ENCODE measurements at places on chromosomes 11 and 22. TPM values are rescaled to one million over a fixed set of nuclear protein-coding genes. Genes with fewer than 3 reads are reported as not detected.

SAA2 gene
- total RNA-seq: not detected

PRODH gene
- total RNA-seq: not detected

PANX2 gene
- total RNA-seq: 0.58 TPM

TRPC6 gene
- total RNA-seq: not detected

C11orf91 gene
- total RNA-seq: 0.35 TPM

CST6 gene
- not detected for total RNA-seq

CCDC188 gene
- total RNA-seq: not detected

PRRG4 gene
- total RNA-seq: 0.95 TPM

MRPL23 gene
- 126 TPM for total RNA-seq

TYR gene
- not detected for total RNA-seq

LINC01488 gene
- total RNA-seq: 0.14 TPM

NCF4 gene
- not detected for total RNA-seq

TRPM5 gene
- not detected for total RNA-seq

HTR3B gene
- total RNA-seq: 1.7 TPM

SIAE gene
- 7.0 TPM for total RNA-seq

SERPIND1 gene
- total RNA-seq: 111 TPM

FADD gene
- total RNA-seq: 21.4 TPM

APOBEC3A gene
- total RNA-seq: not detected

KDM4D gene
- total RNA-seq: 1.3 TPM

TCN2 gene
- not detected for total RNA-seq

CADM1 gene
- 62.2 TPM for total RNA-seq

GPHA2 gene
- 11.6 TPM for total RNA-seq

SEC14L6 gene
- 0.09 TPM for total RNA-seq

CBLIF gene
- total RNA-seq: not detected

UBE2L3 gene
- 58.1 TPM for total RNA-seq

CXCR5 gene
- not detected for total RNA-seq

PGA4 gene
- total RNA-seq: not detected

NELL1 gene
- total RNA-seq: not detected

VWCE gene
- 27.6 TPM for total RNA-seq

TPBGL gene
- total RNA-seq: not detected

MAJIN gene
- total RNA-seq: not detected

OLFML1 gene
- total RNA-seq: 0.69 TPM

BIRC3 gene
- 4.2 TPM for total RNA-seq

BSX gene
- not detected for total RNA-seq

FBLN1 gene
- 37.3 TPM for total RNA-seq

ACTN3 gene
- total RNA-seq: 0.04 TPM

RIMBP3C gene
- 0.15 TPM for total RNA-seq

FOLR3 gene
- not detected for total RNA-seq

PAAF1 gene
- 46.4 TPM for total RNA-seq

DBX1 gene
- not detected for total RNA-seq

AGBL2 gene
- 0.67 TPM for total RNA-seq

INPP5J gene
- total RNA-seq: 0.24 TPM

POTEH gene
- total RNA-seq: not detected

MIOX gene
- total RNA-seq: 1.2 TPM

CRYBB3 gene
- not detected for total RNA-seq

H19 gene
- 1.2 TPM for total RNA-seq

OR56B4 gene
- not detected for total RNA-seq

OR51E2 gene
- total RNA-seq: not detected

RAPSN gene
- total RNA-seq: 0.60 TPM

Measured in HepG2 (cell line).